ENCODE measurements at places on chromosomes 6 and 20. TPM values are rescaled to one million over a fixed set of nuclear protein-coding genes. Genes with fewer than 3 reads are reported as not detected.

- no peak overlapping the region for H3K4me3 ChIP-seq
- H3K27ac ChIP-seq: no peak overlapping the region
- no peaks in the 10 kb centered on the region for H3K4me1 ChIP-seq
- H3K27me3 ChIP-seq: no peaks in the 10 kb centered on the region
Observed at GRCh38 chr6:64504503-64504902, 868.9 kb downstream of the PHF3 start.

GRCh38 chr6:169162752-169163407, 90.8 kb downstream of the THBS2 start:
- no peak for DNase-seq
- no peaks in the 10 kb centered on the region for H3K27me3 ChIP-seq
- H3K36me3 ChIP-seq: no peaks in the 10 kb centered on the region
- H3K4me3 ChIP-seq: no peak overlapping the region
- no peaks in the 10 kb centered on the region for H3K4me1 ChIP-seq
- H3K27ac ChIP-seq: no peak overlapping the region

DNA sequence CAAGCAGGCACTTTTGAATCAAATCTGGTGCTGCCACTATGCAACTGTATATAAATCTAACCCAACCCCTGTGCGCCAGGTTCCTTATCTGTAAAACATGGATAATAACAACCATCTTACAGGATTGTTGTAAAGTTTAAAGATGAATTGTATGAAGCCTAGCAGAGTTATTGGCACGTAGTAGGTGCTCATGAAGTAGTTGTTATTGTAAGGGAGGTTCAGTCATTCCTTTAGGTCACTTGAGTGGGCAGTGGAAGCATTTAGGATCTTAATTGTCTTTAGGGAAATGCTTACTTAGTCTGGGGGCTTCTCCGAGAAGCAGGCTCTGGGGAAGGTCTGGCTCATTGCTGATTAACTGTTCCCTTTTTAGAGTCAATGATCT, 29.8 kb upstream of the PKIG start:
- no peak overlapping the region for H3K4me3 ChIP-seq
- H3K36me3 ChIP-seq: no peaks in the 10 kb centered on the region
- H3K27ac ChIP-seq: no peak overlapping the region
- H3K27me3 ChIP-seq: peaks cover 2% of the 10 kb centered on the region
- no peak for DNase-seq

- peaks cover 30% of the 10 kb centered on the region for H3K27me3 ChIP-seq
- peak; percentile 24 for DNase-seq
- peaks cover 20% of the 10 kb centered on the region for H3K4me1 ChIP-seq
- peak overlapping the region; percentile 71 for H3K4me3 ChIP-seq
- no peak overlapping the region for H3K27ac ChIP-seq
Observed at GRCh38 chr6:49551078-49551865, 804 bp downstream of the C6orf141 start.

DNA sequence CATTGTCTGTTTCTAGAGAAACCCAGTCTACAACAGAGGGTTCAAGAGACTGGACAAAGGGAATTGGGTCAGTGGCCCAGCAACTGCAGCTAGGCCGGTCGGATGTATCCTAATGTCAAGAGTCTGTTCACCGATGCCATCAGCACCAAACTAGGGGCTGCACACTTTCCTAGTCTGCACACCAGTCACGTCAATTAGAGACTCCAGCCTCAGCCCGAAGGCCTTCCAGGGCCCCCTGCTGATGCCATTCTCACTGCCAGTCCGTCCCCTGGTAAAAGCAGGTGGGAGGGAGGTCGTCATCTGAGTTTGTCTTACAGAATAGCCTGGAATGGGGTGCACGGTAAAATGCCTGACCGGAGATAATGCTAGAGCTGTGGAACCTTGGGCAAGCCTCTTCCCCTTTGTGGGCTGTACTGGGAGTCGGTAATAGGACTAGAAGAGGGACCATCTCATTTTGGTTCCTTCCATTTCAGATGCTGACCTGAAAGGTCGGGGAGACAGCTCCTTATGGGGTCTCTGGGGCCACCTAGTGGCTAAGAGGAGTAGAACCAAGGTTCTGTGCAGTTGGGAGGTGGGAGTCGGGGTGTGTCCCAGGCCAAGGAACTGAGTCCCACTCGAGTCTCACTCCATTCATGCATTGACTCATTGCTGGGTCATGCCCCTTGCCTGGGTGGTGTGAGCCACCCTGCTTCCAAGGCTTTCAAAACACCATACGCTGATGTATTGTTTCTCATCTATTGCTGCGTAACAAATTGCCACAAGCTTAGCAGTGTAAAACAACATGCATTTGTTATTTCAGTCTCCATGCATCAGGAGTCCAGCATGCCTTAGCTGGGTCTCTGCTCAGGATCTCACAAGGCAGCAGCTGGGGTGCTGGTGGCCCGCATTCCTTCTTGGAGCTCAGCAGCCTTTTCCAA, 5.1 kb downstream of the SOX12 start:
- H3K4me1 ChIP-seq: peaks cover 37% of the 10 kb centered on the region
- H3K27ac ChIP-seq: no peak overlapping the region
- H3K4me3 ChIP-seq: no peak overlapping the region

DNA sequence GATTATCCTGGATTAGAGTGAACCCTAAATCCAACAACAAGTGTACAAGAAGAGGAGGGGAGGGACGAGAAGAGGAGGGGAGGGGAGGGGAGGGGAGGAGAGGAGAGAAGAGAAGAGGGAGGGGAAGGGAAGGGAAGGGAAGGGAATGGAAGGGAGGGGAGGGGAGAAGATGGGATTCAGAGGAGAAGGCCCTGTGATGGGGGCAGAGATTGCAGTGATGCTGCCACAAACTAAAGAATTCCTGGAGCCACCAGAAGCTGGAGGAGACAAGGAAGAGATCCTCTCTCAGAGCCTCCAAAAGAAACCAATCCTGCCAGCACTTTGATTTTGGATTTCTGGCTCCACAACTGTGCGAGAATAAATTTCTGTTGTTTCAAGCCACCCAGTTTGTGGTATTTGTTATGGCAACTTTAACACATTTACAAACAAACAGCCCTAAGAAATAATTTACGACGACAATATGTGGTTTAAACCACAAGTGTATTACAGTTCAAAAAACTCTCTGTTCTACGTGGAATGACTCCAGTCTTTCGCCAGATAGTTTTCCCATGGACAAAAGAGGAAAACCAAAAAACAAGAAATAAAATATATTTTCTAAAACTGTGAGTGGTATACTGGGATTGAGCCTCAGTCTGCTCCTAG, 235.4 kb downstream of the HDGFL1 start:
- no peak for DNase-seq
- H3K4me1 ChIP-seq: no peaks in the 10 kb centered on the region
- no peaks in the 10 kb centered on the region for H3K36me3 ChIP-seq
- H3K4me3 ChIP-seq: no peak overlapping the region

DNA sequence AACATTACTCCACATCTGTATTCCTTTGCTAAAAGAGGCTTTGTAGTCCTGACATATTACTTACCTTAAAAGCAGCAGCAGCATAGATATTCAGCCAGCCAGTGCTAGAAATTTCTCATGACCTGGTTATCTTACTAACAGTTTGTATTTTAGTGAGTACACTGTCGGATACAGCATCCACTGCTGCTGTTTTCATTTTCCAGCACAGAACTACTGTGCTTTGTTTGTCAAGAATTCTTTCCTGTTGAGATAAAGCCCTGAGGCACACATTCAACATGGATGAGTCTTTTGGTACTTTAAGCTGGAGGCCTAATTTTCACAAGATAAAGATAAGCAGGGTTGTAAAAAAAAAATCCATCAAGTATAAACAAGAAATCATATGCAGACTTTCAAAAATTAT, 311.2 kb upstream of the OPRM1 start:
- H3K4me1 ChIP-seq: no peaks in the 10 kb centered on the region
- no peak overlapping the region for H3K27ac ChIP-seq
- no peak for DNase-seq
- H3K36me3 ChIP-seq: no peaks in the 10 kb centered on the region
- no peak overlapping the region for H3K4me3 ChIP-seq

PDE7B gene
- 0.29 TPM for total RNA-seq

DAAM2 gene
- not detected for total RNA-seq

PRRT1 gene
- 0.37 TPM for total RNA-seq

- no peak overlapping the region for H3K4me3 ChIP-seq
- peaks cover 14% of the 10 kb centered on the region for H3K27me3 ChIP-seq
- no peaks in the 10 kb centered on the region for H3K36me3 ChIP-seq
- H3K4me1 ChIP-seq: no peaks in the 10 kb centered on the region
- H3K27ac ChIP-seq: no peak overlapping the region
- no peak for DNase-seq
Observed at GRCh38 chr6:170024940-170025339, 265.9 kb downstream of the DLL1 start.

TFB1M gene
- 35.1 TPM for total RNA-seq

BMP5 gene
- total RNA-seq: not detected

ZC2HC1B gene
- not detected for total RNA-seq

GRCh38 chr6:136303516-136303915, 13.9 kb upstream of the BCLAF1 start:
- DNase-seq: no peak
- H3K4me1 ChIP-seq: no peaks in the 10 kb centered on the region
- no peaks in the 10 kb centered on the region for H3K36me3 ChIP-seq

ADGB gene
- total RNA-seq: not detected

GRCh38 chr6:111468329-111469012, 14.5 kb downstream of the REV3L start:
- no peak for DNase-seq
- peaks cover 4% of the 10 kb centered on the region for H3K36me3 ChIP-seq
- no peak overlapping the region for H3K27ac ChIP-seq
- peaks cover 27% of the 10 kb centered on the region for H3K4me1 ChIP-seq
- no peak overlapping the region for H3K4me3 ChIP-seq
- no peaks in the 10 kb centered on the region for H3K27me3 ChIP-seq

DNA sequence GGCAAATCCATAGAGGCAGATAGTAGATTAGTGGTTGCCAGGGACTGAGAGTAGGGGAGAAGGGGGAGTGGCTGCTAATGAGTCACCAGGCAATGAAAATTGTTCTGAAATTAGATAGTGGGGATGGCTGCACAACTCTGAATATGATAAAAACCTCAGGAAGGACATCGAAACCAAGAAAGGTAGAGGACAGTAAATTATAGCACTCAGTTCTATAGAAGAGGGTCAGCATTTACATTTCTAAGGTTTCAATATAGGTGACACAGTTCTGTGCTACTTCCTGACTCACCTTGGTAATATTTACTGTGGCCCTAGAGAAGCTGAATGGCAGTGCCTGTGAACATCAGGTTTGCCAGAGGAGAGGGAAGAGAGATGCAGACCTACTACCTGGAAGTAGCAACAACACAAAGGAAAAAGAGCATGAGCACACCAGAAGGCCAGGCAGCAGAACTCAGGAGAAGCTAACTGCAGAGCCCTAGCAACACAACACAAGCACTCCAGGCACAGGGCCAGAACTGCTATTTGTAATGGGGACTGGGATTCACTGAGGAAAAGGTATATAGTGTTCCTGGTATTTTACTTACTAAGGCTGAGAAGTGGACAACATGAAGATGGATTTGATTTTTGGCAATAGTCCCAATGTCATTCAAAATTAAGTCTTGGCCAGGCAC, 75.9 kb downstream of the PLCG1 start:
- no peak overlapping the region for H3K27ac ChIP-seq
- no peak for DNase-seq
- peaks cover 2% of the 10 kb centered on the region for H3K4me1 ChIP-seq
- H3K36me3 ChIP-seq: no peaks in the 10 kb centered on the region
- H3K27me3 ChIP-seq: peaks cover 3% of the 10 kb centered on the region

- no peaks in the 10 kb centered on the region for H3K36me3 ChIP-seq
- H3K4me3 ChIP-seq: peak overlapping the region; percentile 54
- H3K27ac ChIP-seq: peak overlapping the region; percentile 65
- no peaks in the 10 kb centered on the region for H3K27me3 ChIP-seq
- DNase-seq: no peak
- peaks cover 76% of the 10 kb centered on the region for H3K4me1 ChIP-seq
Observed at GRCh38 chr6:167094436-167094819, 28.5 kb upstream of the CCR6 start.

ADISSP gene
- 37.4 TPM for total RNA-seq

- no peaks in the 10 kb centered on the region for H3K36me3 ChIP-seq
- H3K27me3 ChIP-seq: no peaks in the 10 kb centered on the region
- H3K4me1 ChIP-seq: no peaks in the 10 kb centered on the region
- no peak overlapping the region for H3K4me3 ChIP-seq
- H3K27ac ChIP-seq: no peak overlapping the region
Observed at GRCh38 chr6:153980171-153980570, 58.9 kb upstream of the OPRM1 start.

DNA sequence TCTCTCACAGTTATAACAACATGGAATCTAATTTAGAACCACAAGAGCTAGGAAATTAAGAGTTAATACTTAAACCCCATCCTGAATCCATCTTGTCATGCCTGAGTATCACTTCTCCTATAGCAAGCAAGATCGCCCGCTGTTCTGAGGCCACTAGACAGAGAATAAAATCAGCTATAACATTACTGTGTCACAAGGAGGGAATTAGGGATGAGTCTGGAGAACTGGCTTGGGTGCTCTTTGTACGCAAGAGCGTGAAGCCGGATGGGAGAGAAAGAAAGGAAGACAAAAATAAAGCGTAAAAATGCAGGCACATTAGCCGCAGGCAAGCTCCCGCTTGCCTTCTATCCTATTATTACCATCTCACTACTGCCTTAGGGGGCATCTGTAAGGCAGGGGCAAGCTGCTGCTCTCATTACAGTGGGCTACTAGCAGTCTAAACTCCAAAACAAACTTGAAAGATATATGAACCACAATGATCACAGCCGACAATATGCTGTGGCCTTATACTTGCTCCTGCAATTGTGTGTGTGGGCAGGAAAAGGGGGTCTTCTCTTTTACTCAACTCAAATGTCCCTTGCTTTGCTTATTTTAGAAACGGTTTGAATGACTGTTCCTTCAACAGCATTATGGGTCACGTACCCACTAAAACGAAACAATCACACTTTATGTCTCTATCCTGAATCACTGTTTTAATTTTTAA, 81.9 kb downstream of the GJA10 start:
- H3K27me3 ChIP-seq: no peaks in the 10 kb centered on the region
- H3K36me3 ChIP-seq: peaks cover 35% of the 10 kb centered on the region
- H3K27ac ChIP-seq: peak overlapping the region; percentile 21
- H3K4me3 ChIP-seq: no peak overlapping the region
- peaks cover 30% of the 10 kb centered on the region for H3K4me1 ChIP-seq

GRCh38 chr6:30283761-30284160, 43.0 kb upstream of the TRIM39 start:
- H3K36me3 ChIP-seq: peaks cover 32% of the 10 kb centered on the region
- no peak overlapping the region for H3K27ac ChIP-seq
- no peaks in the 10 kb centered on the region for H3K4me1 ChIP-seq
- H3K4me3 ChIP-seq: no peak overlapping the region
- DNase-seq: no peak
- no peaks in the 10 kb centered on the region for H3K27me3 ChIP-seq

GRCh38 chr6:3957321-3957720, 108.1 kb downstream of the FAM50B start:
- H3K27me3 ChIP-seq: peaks cover 19% of the 10 kb centered on the region
- H3K27ac ChIP-seq: no peak overlapping the region
- no peaks in the 10 kb centered on the region for H3K36me3 ChIP-seq
- no peak for DNase-seq
- peaks cover 5% of the 10 kb centered on the region for H3K4me1 ChIP-seq

DNA sequence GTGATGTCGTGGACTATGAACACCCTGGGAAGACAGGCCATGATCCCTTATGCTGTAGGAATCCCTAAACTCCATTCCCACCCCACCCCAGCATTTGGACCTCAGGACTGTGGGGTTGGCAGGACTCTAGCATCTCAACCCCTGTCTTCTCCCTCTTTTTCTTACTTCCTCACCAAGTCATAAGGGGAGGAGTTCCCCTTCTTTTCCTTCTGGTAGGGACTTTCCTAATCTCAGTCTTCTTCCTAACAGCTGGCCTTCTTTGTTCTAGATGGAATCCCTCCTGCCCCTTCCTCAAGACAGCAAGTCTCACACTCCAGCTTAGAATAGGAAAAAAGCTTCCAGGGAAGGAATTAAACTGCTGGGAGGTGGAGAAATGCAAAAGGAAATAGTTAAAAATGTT, 2.3 kb upstream of the SIRPB2 start:
- H3K4me1 ChIP-seq: peaks cover 27% of the 10 kb centered on the region
- no peak overlapping the region for H3K27ac ChIP-seq

WFDC10B gene
- total RNA-seq: not detected

PRDM1 gene
- 14.4 TPM for total RNA-seq

All from activated CD8-positive, alpha-beta T cell treated with anti-CD3 and anti-CD28 coated beads, Interleukin-2, amount 10 ng/mL, durations not matched to agents 7 days and 5 days (primary cell).